ENCODE measurements at places on chromosomes 1 and 21. TPM values are rescaled to one million over a fixed set of nuclear protein-coding genes. Genes with fewer than 3 reads are reported as not detected.

The AGO3 gene
- 11.8 TPM for polyA plus RNA-seq

The MYOG gene
- 0.14 TPM for polyA plus RNA-seq

The CBS gene
- 30.1 TPM for polyA plus RNA-seq

The OR2T11 gene
- not detected for polyA plus RNA-seq

The HEYL gene
- polyA plus RNA-seq = 23.1 TPM

- DNase-seq = no peak
Measured at GRCh38 chr1:109827986-109828385, 64.3 kb upstream of the EPS8L3 start.

GRCh38 chr1:200290010-200290685 lies 119.7 kb downstream of the ZNF281 start:
- no peak for DNase-seq

DNA sequence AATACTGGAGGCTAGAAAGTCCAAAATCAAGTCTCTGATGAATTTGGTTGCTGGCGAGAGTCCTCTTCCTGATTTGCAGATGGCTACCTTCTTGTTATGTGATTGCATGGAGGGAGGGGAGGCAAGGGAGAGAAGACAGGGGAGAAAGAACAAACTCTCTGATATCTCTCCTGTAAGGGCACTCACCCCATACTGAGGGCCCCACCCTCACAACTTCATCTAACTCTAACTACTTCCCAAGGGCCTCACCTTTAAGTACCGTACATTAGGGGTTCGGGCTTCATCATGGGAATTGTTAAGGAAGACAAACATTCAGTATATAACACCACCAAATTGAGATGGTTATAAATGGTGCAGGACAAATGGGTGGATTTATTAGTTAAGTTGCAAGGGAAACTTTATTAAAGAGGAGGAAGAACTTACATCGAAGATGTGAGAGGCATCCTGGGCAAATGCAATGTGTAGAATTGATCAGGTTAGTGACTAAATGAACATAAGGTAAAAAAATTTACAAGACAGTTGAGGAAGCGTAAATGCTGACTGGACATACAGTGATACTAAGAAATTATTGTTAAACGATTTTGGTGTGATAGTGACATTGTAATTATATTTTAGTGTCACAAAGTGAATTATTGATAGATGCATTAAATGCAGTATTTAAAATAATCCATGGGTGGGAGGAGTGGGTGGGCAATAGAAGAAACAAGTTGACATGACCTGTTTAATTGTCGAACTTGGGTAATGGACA lies 10.6 kb downstream of the OR2B11 start:
- no peak for DNase-seq

DNA sequence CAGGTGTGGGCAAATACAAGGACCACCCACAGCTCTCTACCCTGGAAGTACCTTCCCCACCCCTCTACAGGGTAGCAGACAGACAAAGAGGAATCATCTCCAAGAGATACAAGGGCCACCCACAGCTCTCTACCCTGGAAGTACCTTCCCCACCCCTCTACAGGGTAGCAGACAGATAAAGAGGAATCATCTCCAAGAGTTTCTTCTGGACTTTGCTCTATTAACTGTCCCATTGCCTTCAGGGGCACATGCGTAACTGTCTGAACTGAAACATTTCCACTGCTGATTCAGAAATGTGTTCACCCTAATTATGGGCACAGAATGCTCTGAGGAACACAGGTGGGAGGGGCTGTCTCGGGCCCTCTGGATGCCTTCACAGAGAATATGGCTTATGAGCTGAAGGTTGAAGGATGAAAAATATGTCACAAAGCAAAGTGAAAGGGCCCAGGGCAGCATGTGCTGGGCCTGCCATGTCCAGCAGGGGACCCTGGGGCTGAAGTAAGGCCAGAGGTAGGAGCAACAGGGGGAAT lies 43.9 kb downstream of the ZNF281 start:
- no peak for DNase-seq

The LCE1A gene
- not detected for polyA plus RNA-seq

DNA sequence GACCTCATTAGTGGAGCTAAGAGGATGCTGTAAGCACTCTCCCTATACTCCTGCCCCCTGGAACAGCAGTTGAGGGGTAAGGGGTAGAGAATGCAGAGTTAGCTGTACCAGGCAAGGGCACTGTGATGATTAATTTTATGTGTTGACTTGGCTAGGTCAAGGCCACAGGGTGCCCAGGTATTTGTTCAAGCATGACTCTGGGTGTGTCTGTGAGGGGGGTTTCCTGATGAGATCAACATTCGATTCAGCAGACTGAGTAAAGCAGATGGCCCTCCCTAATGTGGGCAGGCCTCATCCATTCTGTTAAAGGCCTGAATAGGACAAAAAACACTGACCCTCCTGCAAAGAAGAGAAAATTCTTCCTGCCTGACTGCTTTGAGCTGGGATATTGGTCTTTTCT lies 110.8 kb downstream of the KCND3 start:
- no peak for DNase-seq

The TMEM61 gene
- polyA plus RNA-seq = 0.87 TPM

- no peak for DNase-seq
Measured at GRCh38 chr21:42140196-42140934, 69.2 kb downstream of the UMODL1 start.

DNA sequence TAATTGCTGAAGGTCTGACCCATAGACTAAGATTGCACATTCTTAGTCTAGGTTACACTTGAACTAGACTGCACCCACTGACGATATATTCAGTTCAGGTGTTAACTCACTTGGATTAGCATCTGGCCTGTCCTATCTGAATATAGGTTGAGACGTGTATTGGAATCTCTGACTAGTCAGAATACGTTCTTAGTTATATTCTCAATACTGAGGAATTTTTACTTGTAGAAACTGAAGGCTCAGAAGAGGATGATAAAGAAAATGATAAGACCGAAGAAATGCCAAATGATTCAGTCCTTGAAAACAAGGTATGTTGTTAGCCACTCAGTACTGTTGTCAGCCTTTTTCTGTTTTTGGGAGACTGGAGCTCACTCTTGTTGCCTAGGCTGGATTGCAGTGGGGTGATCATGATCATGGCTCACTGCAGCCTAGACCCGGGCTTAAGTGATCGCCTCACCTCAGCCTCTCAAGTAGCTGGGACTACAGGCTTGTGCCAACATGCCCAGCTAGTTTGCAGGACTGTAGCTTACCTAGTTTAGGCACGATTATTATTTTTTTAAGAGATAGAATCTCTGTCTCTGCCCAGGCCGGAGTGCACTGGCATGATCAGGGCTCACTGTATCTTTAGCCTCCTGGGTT lies 10.8 kb downstream of the CCDC17 start:
- DNase-seq = no peak

The RNF2 gene
- polyA plus RNA-seq = 67.8 TPM

- no peak for DNase-seq
Measured at GRCh38 chr1:90986953-90987352, 34.9 kb downstream of the ZNF644 start.

GRCh38 chr1:234722904-234723720 lies 113.1 kb upstream of the IRF2BP2 start:
- DNase-seq = no peak

GRCh38 chr1:90480271-90480835 lies 236.7 kb downstream of the BARHL2 start:
- DNase-seq = no peak

The NPHS2 gene
- 513 TPM for polyA plus RNA-seq

GRCh38 chr1:76335882-76336281 lies 261.3 kb downstream of the ST6GALNAC3 start:
- DNase-seq = no peak

The PADI6 gene
- not detected for polyA plus RNA-seq

The KLF17 gene
- not detected for polyA plus RNA-seq

The VWA5B1 gene
- polyA plus RNA-seq = 0.65 TPM

Data from right renal cortex interstitium (tissue), 3 donors.